ENCODE measurements at places on chromosomes 6 and 20.
A peak's percentile ranks its signal among the peaks of the same experiment; 100 is the strongest.

- H3K36me3 ChIP-seq, result no peaks in the 10 kb centered on the region
- H3K27ac ChIP-seq, result peak within 1 kb of the TSS; percentile 51
- peak within 1 kb of the TSS; percentile 68 for H3K4me3 ChIP-seq
- H3K4me1 ChIP-seq, result no peaks in the 10 kb centered on the region
- no peaks in the 10 kb centered on the region for H3K27me3 ChIP-seq
Observed at GRCh38 chr6:28281288-28282064, at the start of gene PGBD1. PGBD1 (plus strand) TSS chr6:28281572; CDS start chr6:28283814, 2,242 bp downstream.

DNA sequence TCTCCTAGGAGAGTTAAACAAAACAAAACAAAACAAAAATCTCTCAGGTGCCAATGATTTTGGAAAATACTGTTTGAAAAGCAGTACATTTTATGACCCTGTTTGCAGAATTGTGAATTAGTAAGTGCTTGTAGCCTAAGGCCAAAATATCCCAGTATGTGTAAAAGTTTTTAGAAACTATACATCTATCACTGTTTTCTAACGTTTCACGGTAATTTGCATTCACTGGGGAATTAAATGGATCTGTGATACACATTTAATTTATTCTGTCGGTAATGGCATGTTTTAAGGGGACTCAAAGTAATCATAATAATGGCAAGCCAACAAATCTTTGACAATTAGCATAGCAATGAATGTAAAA is 95.6 kb upstream of the FAM184A start:
- no peak for DNase-seq
- H3K4me3 ChIP-seq, result no peak overlapping the region
- H3K27me3 ChIP-seq, result no peaks in the 10 kb centered on the region
- peaks cover 12% of the 10 kb centered on the region for H3K4me1 ChIP-seq
- H3K36me3 ChIP-seq, result no peaks in the 10 kb centered on the region

GRCh38 chr20:9444921-9445320 is 69.5 kb upstream of the LAMP5 start:
- no peaks in the 10 kb centered on the region for H3K4me1 ChIP-seq
- no peak for DNase-seq
- no peak overlapping the region for H3K27ac ChIP-seq
- no peak overlapping the region for H3K4me3 ChIP-seq
- H3K36me3 ChIP-seq, result no peaks in the 10 kb centered on the region

GRCh38 chr20:18056174-18057100 is 1.3 kb downstream of the OVOL2 start:
- H3K4me1 ChIP-seq, result peaks cover 39% of the 10 kb centered on the region
- DNase-seq, result no peak
- peak overlapping the region; percentile 44 for H3K27ac ChIP-seq

GRCh38 chr6:52411911-52412310 is 8.2 kb upstream of the EFHC1 start:
- no peak overlapping the region for H3K4me3 ChIP-seq
- H3K36me3 ChIP-seq, result no peaks in the 10 kb centered on the region
- H3K27me3 ChIP-seq, result no peaks in the 10 kb centered on the region
- H3K27ac ChIP-seq, result no peak overlapping the region
- no peak for DNase-seq

- DNase-seq, result no peak
- no peak overlapping the region for H3K27ac ChIP-seq
- no peaks in the 10 kb centered on the region for H3K36me3 ChIP-seq
- peaks cover 43% of the 10 kb centered on the region for H3K4me1 ChIP-seq
- no peaks in the 10 kb centered on the region for H3K27me3 ChIP-seq
Observed at GRCh38 chr6:118645395-118645794, 6.0 kb downstream of the CEP85L start.

DNA sequence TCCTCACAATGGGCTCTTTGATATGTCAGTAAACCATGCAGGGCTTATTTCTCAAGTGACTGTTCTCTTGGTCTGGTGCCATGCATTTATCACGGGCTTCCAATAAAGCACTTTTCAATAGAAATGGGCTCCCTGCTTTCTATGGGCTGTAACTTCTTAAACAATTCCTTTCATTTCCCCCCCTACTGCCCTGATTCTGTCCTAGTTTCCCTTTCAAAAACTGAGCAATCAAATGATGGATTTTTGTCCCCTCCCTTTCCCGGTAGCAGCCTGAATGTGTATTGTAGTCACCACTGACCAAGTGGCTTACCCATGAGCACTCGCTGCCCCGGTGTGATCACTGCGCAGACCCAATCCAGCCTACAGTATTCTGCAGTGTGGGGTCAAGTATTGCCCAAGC is 13.9 kb downstream of the RPS10 start:
- H3K27me3 ChIP-seq, result no peaks in the 10 kb centered on the region
- peaks cover 7% of the 10 kb centered on the region for H3K36me3 ChIP-seq
- H3K27ac ChIP-seq, result no peak overlapping the region
- no peak for DNase-seq
- H3K4me3 ChIP-seq, result no peak overlapping the region
- peaks cover 17% of the 10 kb centered on the region for H3K4me1 ChIP-seq

DNA sequence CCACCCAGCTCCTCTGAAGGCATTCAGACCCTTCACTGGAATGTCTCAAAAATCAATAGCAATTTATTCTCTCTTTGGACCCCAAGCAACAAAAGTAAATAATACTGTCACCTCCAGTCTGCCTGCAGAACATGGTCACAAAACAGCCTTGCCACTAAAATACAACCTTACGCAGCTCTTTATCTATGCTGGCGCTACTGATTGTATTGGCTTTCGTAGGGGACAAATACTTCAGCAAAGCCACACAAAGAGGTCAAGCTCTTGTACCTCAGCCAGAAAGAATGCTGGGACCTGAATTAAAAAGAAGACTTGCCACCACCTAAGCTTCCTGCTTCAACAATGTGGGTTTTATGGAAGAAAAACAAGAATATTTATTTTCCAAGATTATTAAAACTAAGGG is 57.2 kb downstream of the PRKN start:
- H3K4me1 ChIP-seq, result no peaks in the 10 kb centered on the region
- no peak for DNase-seq
- H3K27ac ChIP-seq, result no peak overlapping the region
- H3K27me3 ChIP-seq, result no peaks in the 10 kb centered on the region
- H3K4me3 ChIP-seq, result no peak overlapping the region

GRCh38 chr6:129521946-129522345 is 188.0 kb downstream of the ARHGAP18 start:
- DNase-seq, result no peak
- no peak overlapping the region for H3K4me3 ChIP-seq
- no peaks in the 10 kb centered on the region for H3K36me3 ChIP-seq

DNA sequence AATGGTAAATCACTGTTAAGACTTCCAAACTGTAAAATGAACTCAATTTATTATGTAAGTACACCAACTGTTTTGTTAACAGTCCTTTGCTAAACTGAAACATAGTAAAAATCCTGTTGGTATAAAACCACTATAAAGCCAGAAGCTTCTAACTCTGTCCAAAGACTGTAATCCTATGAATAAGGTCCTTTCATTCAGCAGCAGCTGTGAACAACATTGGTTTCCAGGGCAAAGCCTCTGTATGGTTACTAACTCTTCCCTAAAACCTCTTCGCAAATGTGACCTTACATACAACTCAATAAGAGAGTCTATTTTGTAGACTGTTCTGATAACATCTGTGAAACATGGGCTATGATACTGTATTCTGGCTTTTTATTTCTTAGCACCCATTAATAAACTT is 40.1 kb downstream of the NUP153 start:
- no peak overlapping the region for H3K4me3 ChIP-seq
- no peaks in the 10 kb centered on the region for H3K4me1 ChIP-seq
- H3K27ac ChIP-seq, result no peak overlapping the region
- H3K27me3 ChIP-seq, result no peaks in the 10 kb centered on the region
- DNase-seq, result no peak

- H3K27ac ChIP-seq, result no peak overlapping the region
- H3K4me3 ChIP-seq, result no peak overlapping the region
- H3K4me1 ChIP-seq, result no peaks in the 10 kb centered on the region
- H3K36me3 ChIP-seq, result no peaks in the 10 kb centered on the region
- H3K27me3 ChIP-seq, result no peaks in the 10 kb centered on the region
Observed at GRCh38 chr20:47030271-47030810, 135.7 kb downstream of the EYA2 start.

- peak; percentile 91 for DNase-seq
- H3K27ac ChIP-seq, result peak overlapping the region; percentile 17
- H3K36me3 ChIP-seq, result peaks cover 9% of the 10 kb centered on the region
- H3K4me1 ChIP-seq, result peaks cover 41% of the 10 kb centered on the region
Observed at GRCh38 chr6:108689272-108690161, 128.8 kb downstream of the FOXO3 start.

DNA sequence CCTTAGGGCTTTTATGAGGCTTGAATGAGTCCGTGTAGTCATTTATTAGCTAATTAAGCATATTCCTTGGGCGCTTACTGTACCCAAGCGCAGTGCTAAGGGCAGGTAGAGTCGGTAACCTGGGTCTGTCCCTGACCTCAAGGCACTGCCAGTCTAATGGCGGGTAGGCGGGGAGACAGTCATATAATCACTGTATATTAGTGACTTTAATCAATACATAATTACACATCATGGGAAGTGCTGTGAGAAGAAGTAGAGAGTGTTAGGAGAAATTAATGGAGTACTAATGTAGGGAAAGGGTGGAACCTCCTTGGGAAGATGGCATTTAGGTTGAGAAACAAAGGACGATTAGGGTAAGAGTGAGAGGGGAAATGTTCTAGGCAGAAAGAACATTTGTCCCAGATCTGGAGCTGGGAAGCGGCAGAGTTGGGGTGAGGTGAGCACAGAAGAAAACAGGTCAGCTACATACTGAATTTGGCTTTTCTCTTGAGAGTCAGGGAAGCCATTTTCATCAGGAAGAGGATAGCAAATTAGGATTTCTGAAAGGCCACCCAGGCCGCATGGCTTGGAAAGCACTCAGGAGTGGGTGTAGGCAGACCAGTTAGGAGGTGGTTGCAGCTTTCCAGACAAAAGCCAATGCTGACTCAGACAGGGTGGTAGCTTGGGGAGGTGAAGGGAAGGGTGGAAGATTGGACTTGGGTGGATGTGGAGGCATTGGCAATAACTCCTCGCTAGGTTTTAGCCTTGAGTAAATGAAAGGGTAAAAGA is 954 bp upstream of the BLCAP start:
- peak overlapping the region; percentile 91 for H3K27ac ChIP-seq
- H3K4me1 ChIP-seq, result peaks cover 45% of the 10 kb centered on the region
- peak overlapping the region; percentile 96 for H3K4me3 ChIP-seq
- peak; percentile 75 for DNase-seq
- no peaks in the 10 kb centered on the region for H3K27me3 ChIP-seq
- no peaks in the 10 kb centered on the region for H3K36me3 ChIP-seq

- H3K36me3 ChIP-seq, result no peaks in the 10 kb centered on the region
- H3K4me3 ChIP-seq, result peak overlapping the region; percentile 31
- no peak for DNase-seq
- H3K27me3 ChIP-seq, result no peaks in the 10 kb centered on the region
- H3K4me1 ChIP-seq, result peaks cover 65% of the 10 kb centered on the region
Observed at GRCh38 chr6:16700916-16701234, 60.4 kb downstream of the ATXN1 start.

DNA sequence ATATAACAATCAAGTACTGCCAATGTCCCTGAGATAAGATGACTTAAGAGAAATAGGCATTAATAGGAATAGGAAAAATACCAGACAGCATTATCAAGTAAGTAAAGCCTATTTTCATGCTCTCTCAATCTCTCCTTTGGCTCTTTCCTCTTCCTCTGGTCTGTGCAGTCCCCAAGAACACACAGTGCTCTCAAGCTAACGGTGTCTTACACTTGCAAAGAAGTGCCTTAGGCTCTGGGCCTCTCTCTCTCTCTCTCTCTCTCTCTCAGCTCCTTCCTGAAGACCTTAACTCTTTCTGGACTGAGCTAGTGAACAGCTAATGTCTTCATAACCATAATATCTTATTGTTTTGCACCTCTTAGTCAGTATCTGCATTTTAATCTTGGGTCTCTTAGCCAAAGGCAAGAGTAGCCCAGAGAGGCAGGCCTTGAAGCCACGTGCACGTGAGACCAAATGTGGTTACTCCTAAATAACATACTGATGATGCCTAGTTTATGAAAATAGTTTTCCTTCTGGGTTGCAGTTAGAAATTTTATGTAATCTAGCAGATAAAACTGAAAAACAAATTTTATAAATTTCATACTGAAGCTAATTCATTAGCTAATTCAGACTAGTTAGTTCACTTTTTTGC is 70.8 kb downstream of the TPD52L1 start:
- DNase-seq, result no peak
- no peaks in the 10 kb centered on the region for H3K36me3 ChIP-seq
- H3K27me3 ChIP-seq, result no peaks in the 10 kb centered on the region
- H3K4me1 ChIP-seq, result no peaks in the 10 kb centered on the region
- no peak overlapping the region for H3K4me3 ChIP-seq

DNA sequence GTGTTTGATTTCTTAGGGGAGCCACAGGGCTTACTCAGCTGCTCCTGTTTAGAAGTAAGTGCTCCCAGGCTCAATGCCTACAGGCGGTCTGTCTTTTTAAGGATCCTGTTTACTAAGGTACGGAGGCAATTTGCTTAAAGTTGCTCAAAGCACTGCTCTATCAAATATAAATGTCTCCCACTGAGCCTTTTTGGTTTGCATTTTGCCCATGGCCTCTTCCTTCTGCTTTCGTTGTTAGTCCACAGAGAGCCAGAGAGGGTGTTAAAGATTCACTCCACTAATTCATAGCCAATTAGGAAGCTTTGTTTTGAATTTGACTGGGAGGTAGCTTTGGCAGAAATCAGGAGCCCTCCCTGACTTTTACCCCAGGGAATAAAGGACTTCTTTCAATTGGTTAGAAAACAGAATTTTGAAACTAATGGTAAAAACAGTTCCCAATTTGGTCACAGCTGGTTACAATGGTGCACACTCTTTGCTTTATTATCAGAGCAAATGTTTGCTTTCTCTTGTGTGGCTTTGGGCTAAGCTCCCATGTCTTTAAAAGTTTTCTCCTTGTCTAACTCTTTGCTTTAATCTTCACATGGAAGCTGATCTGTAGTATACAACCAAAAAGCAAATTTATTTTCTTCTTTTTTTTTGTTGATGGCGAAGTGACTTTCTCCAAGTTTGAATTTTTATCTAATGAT is 126.2 kb downstream of the IMPG1 start:
- H3K4me3 ChIP-seq, result no peak overlapping the region
- no peak overlapping the region for H3K27ac ChIP-seq
- DNase-seq, result no peak
- H3K27me3 ChIP-seq, result no peaks in the 10 kb centered on the region
- no peaks in the 10 kb centered on the region for H3K36me3 ChIP-seq
- H3K4me1 ChIP-seq, result no peaks in the 10 kb centered on the region

DNA sequence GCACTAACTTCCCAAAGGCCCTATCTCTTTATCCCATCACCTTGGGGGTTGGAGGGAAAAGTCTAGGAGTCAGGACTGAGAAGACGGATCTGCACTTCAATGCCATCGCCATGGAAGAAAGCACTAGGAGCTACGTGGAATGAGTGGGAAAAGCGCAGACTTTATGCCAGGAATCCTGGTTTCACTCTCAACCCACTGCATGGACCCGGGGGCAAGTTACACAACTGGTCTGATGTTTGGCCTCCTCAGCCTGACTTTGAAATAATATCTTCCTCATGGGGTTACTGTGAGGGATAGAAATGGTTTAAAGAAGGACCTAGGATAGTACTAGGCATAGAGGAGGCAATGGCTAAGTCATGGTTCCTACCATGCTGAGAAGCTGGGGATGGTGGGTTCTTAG is 13.5 kb upstream of the PSMG4 start:
- H3K4me1 ChIP-seq, result peaks cover 9% of the 10 kb centered on the region
- H3K36me3 ChIP-seq, result no peaks in the 10 kb centered on the region
- no peak for DNase-seq
- no peaks in the 10 kb centered on the region for H3K27me3 ChIP-seq
- no peak overlapping the region for H3K27ac ChIP-seq

Measured in vagina (tissue), 2 donors.